ENCODE measurements at places on chromosomes 6 and 20. TPM values are rescaled to one million over a fixed set of nuclear protein-coding genes. Genes with fewer than 3 reads are reported as not detected.

GRCh38 chr20:25380945-25381614, 9.6 kb downstream of the ABHD12 start:
- no peak for DNase-seq

PHACTR3 gene
- not detected for total RNA-seq

AVP gene
- total RNA-seq, result not detected

DNA sequence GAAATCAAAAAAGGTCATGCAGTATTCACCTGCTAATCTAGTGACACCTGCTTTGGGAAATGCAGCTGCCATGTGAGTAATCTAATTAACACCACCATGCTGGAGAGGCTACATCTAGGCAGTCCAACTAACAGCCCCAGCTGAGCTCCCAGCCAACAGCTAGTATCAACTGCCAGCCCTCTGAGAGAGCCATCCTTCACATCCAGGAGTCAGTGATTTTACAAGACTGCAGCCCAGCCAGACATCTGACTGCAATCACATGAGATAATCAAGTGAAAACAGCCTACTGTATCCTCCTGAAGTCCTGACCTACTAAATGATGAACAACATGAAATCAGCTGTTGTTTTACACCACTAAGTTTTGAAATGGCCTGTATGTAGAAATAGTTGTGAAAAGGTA, 298.4 kb downstream of the TRDN start:
- DNase-seq, result no peak

DNA sequence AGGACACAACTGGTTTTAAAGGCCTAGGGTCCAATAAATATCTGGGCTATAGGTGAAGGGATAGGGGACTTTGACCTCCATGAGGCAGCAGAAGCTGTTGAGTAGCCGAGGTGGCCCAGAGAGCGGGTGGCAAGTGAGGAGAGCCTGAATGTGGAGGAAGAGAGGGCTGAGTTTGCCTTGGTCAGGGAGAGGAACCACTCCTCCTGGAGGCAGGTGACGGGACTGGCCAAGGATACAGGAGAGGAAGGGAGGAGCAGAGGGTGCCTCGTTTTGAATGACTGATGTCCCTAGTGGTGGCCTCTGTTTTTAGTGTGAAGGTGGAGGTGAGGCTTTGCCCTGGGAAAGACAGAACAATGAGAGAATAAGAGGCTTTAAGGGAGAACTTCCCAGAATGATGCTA, 19.1 kb upstream of the AAR2 start:
- DNase-seq, result no peak

DNA sequence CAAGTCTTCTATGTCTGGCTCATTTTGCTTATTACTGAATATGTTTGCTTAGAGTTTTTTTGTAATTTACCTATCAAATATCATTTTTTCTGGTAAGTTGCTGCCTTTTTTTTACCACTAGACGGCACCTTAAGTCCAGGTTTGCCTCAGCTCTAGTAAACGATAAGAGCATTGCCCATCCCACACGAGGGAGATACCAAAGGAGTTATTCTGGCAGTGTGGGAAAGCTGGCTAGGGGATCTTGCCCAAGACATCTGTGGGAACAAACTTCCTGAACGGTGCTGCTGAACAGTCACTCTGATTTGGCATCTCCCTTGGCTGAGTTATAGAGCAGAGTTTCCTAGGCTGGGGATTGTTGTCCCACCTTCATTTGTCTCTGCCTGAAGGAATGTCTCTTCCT, 306.4 kb downstream of the COL12A1 start:
- no peak for DNase-seq

RRAGD gene
- 0.95 TPM for total RNA-seq

GRCh38 chr6:93183531-93183972, 235.8 kb downstream of the EPHA7 start:
- no peak for DNase-seq

DNA sequence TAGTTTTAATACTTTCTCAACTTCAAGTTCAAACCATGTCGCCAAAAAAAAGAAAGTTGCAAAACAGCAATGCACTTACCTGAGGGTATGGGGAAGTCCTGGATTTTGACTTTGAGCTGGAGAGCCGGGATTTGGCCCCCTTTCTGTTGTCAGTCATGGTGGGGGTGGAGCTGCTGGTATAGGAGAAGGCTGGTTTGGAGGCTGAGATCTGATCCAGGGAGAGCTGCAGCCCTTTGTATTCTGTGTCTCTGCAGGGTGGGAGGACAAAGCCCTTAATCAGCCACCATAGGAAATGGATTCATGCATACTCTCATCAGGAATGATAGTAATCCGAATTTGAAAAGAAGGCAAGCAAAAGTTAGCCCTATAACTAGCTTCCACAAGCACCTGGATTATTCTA, 44.0 kb downstream of the SIM1 start:
- DNase-seq, result no peak

- no peak for DNase-seq
Measured at GRCh38 chr6:99110029-99110428, 162.3 kb upstream of the FBXL4 start.

DNA sequence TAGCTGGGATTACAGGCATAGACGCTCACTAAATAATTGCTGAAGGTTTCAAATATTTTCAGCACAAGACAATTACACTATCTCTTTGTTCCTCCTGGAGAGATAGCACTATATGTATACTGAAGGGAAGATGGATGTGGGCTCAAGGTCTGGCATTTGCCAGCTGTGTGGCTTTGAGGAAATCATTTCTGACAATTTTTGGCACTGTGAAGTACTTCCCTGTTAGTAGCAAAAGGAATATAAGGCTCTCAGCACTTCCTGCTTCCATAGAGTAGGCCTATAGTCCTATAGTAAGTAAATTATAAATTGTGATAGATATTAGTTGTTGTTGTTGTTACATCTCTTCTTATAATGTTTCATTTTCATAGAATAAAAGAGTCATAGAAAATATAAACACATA, 271.1 kb downstream of the SAMD5 start:
- DNase-seq, result no peak

GMPR gene
- total RNA-seq, result 32.3 TPM
